ENCODE measurements at places on chromosomes 6 and 20.

- DNase-seq: no peak
Observed at GRCh38 chr6:16698997-16699868, 62.0 kb downstream of the ATXN1 start.

DNA sequence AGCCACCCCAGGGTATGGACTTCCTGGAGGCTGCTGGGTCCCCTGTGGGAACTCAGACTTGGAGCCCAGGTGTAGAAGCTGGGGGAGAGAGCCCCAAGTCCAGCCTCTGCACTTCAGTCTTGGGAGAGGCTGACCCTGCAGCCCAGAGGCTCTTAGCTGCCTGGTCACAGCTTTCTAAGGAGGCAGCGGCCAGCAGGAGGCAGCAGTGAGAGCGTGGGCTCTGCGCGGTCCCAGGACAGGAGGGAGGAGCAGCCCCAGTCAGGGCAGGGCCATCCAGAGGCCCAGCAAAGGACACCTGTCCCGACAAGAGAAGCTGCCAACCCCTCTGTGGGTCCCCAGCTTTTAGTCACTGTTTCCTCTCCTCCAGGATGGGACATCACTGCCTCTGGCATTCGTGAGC lies 9.4 kb downstream of the TREML2 start:
- no peak for DNase-seq

GRCh38 chr6:73180763-73181619 lies 44.3 kb downstream of the KHDC1L start:
- DNase-seq: peak; percentile 32

DNA sequence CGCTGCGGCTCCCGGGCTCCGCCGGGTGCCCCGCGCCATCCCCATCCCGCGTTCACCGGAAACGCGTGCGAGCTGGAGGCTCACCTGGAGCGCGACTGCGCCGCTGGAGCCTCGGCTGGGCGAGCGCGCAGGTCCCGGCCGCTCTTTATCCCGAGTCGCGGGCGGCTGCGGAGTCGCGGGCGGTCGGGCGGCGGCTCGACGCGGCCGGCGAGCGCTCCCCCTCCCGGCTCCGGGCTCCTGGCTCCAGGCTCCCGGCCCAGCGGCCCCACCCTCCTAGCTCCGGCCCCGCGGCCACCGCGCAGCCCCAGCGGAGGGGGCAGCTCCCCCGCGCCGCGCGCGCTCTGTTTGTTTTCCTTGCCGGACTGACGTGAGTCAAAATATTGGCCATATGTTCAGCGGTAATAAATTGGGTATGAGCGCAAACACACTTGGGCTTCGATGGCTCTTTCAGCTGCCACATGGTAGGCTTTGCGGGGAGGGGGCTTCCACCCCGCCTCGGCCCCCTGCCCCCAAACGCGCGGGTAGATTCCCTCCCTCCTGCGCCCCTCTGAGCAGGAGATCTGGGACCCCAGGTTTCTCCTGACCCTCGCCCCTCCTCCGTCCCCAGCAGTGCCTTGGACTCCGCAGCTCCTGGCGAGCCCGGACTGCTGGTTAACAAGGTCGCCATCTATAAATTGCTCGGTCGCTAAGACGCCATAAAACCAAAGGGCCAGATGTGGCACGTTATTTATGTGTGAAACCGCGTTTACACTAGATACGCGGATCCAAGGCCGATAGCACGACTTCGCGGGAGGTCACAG lies 8.8 kb upstream of the NKX2-2 start:
- no peak for DNase-seq

- DNase-seq: no peak
Observed at GRCh38 chr6:46605091-46605797, 47.4 kb downstream of the CYP39A1 start.

GRCh38 chr20:1308067-1308701 lies 20.8 kb downstream of the SDCBP2 start:
- no peak for DNase-seq

GRCh38 chr6:135146162-135146934 lies 34.8 kb upstream of the MYB start:
- DNase-seq: peak; percentile 92

DNA sequence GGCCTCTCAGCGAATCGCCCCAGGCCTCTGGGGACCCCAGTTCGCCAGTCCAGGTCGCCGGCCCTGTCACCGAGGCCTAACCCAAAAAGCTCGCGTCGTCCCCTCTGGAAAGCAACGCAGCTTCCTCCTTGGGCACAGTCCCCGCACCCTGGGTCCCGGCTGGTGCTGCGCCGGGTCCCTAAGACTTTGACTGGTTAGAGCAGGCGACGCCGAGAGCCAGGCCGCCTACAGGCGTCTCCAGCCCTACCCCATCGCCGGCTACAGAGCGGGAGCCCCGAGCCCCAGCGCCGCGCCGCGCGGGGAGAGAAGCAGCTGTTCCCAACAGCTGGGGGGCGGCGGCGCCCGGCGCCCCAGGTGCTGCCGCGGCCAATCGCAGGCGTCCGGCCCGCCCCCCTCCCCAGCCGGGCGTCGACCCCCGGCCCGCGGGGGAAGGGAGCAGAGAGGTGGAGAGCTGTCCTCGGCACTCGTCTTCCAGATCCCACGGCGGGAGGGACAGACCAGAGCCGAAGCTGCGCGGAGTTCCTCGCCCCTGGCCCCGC lies 540 bp upstream of the RBM24 start:
- no peak for DNase-seq

DNA sequence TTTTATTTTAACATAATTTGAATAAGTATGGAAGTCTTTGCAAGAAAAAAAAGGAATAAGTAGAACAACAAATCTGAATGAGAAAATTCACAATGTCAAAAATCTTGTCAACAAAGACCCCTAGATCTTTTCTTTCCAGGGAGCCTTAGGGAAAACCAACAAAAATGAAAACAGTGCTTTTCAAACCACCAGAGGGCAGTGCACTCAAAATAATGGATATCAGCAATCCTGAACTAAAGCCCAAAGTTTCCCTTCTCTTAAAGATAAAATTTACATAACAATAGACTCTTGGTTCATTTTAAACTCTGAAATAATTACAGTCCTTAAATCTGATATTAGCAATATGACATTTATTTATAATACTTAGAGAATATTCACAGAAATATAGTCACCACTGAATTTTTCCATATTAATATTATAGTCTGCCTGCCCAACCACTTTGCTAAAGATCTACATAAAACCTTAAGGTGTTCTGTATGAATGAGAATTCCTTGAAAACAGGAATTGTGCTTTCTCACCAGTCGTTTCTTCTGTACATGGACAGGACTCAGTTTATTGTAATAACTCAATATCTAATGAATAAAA lies 105.3 kb upstream of the BMP5 start:
- peak; percentile 1 for DNase-seq

- no peak for DNase-seq
Observed at GRCh38 chr6:1310628-1311399, 1.1 kb upstream of the FOXQ1 start.

DNA sequence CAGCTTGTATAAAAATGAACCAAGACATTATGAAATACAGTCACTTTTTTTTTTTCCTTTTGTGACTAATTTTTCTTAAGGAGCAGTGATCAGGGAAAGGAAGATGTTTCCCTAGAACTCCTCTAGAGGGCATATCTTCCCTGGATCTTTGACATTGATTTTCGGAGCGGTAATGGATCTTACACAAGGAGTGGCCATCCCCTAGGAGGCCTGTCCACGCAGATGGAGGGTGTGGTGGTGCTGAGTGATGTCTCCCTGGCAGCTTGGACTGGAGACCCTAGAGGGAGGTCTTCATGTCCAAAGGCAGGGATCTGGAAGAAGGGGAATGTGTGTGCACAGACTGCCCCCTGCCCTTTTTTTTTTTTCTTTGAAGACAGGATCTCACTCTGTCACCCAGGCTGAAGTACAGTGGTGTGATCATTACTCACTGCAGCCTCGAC lies 7.0 kb upstream of the KIFC1 start:
- no peak for DNase-seq

- DNase-seq: no peak
Observed at GRCh38 chr6:111810294-111811131, 62.7 kb downstream of the FYN start.

GRCh38 chr20:1508574-1508973 lies 17.4 kb upstream of the SIRPB2 start:
- no peak for DNase-seq

GRCh38 chr6:38499529-38500096 lies 140.1 kb downstream of the BTBD9 start:
- DNase-seq: no peak

DNA sequence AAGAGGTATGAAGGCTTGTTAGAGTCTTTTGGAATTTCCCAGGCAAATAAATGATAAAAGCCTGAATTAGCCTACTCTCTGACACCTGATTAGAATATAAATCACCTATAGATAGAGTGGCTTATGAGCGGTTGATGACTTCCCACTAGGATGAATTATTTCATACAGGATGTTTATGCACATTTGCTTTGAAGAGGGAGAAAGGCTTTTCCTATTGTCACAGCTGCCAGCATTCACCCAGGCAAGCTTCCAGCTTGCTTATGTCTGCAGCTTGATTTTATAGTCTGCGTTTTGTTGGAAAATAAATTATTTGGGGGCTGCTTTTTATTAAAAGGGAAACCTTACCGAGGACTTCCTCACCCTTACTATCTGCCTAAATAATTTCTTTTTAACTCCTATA lies 51.3 kb upstream of the EIF2S2 start:
- no peak for DNase-seq

GRCh38 chr6:90709431-90709996 lies 122.6 kb upstream of the MAP3K7 start:
- no peak for DNase-seq

GRCh38 chr20:24690408-24690807 lies 221.0 kb downstream of the SYNDIG1 start:
- DNase-seq: no peak

DNA sequence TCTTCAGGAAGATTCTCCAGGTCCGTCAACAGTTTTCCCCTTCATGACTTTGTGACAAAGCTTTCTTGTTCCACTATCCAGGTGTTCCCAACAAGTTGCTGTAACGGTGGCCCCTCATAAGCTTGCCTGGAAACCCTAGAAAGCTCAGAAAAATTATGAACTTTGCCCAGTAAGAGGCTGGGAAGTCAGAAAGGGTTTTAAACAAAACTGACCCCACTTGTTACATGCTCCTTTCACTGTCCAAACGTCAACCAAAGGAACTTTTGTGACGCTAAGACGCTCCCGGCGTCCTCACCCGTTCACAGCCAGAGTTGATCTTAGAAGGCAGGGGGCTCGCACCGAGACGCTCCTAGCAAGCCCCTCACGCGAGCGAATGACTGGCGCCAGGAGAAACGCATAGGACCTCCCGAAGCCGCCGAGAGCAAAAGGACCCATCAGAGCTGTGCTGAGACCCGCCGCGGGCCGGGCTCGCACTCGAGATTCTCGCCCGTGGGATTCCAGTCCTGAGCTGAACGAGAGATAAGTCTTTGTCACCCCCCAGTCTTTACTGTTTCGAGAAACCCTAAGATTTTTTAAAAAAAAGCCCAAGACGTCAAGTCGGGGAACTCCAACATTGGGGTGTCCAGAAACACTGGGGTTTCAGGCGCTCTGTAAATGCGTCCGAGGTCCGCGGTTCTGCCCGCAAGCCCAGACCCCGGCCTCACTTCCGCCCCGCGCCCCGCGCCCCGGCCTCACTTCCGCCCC lies 544 bp upstream of the ACAT2 start:
- DNase-seq: no peak

DNA sequence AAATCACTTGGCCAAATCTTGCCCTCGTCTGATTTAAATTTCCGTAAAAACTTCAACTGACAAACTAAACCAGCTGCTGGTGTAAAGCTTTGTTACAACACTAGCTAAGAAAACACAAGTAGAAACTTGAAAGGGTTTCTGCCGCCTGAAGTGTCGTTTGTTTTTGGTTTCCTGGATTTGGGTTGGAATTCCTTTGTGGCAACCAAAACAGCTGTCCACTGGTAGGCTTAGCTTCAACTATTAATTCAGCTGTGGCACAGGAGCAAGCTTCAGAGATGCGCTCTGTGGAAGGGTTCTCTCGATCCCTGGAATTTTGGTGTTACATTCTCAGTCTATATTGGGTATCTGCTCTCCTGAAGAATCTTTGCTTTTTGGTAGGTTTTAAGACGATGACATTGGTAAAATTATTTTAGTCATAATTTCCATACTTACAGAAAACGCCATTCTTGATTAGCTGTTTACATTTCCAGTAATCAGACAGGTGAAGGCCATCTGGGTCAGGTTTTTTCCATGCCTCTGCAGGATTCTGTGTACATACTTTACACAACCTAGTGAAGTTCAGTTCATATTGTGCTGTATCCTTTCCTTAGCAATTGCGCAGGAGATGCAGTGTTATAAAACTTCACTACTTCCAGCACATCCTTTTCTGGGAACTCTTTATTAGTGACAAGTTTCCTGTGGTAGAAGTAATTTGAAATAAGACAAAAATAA lies 29.9 kb upstream of the SAMD3 start:
- DNase-seq: no peak

GRCh38 chr20:1801225-1801928 lies 93.8 kb upstream of the SIRPA start:
- DNase-seq: no peak

- no peak for DNase-seq
Observed at GRCh38 chr6:150720774-150721233, 121.1 kb downstream of the PLEKHG1 start.
